ENCODE measurements at places on chromosomes 3 and 15.

DNA sequence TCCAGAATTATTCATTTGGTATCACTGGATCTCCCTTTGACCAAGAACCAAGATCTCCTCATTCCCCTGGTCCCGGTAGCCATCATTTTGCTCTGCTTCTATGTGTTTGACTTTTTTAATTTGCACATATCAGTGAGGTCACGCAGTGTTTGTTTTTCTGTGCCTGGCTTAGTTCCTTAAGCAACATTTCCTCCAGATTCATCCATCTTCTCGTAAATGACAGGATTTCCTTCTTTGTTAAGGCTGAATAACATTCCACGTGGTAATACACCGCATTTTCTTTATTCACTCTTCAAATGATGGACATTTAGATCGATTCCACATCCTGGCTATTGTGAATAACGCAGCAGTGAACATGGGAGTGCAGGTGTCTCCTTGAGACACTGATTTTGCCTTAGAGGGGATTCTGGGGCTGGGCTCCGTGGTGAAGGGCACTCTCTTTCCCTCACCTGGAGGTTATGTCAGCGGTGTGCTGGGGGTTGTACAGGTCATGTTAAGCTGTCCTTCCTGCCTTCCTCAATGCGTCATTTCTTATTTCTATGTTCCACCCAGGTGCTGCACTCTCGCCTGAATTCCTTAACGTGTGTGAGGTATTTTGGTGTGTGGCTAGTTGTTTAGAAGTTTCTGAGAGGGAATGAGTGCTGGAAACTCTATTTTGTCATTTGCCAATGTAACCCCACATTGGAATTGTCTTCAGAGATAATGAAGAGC is 212.2 kb downstream of the LPP start:
- no peak for DNase-seq

DNA sequence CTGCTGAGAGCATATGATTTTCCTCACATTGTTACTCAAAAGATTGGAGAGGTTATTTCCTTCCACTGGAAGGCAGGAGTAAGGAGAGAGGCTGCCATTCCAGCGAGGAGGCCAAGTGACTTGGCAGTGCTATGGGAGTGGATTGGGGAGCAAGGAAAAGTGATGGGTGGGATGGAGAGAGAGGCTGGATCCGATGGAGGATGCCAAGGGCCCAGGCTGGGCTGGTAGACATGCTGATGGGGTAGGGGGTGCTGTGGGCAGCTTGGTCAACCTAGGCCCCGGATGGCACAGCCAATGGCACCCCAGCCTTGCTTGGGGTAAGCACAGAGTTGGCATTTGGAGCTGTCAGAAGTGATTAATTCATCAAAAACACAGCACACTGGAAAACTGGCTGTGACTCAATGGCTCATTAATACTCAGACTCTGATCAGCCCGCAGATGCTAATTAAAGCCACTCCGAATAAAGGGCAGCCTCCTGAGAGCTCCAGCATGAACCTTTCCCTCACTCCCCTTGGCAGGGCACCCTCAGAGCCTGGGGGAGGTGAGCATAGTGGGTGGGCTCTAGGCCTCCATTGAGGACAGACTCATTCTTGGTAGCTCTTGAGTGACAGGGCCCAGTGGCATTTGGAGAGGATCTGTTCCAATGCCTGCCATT is 22.1 kb upstream of the SLC6A1 start:
- DNase-seq: no peak

DNA sequence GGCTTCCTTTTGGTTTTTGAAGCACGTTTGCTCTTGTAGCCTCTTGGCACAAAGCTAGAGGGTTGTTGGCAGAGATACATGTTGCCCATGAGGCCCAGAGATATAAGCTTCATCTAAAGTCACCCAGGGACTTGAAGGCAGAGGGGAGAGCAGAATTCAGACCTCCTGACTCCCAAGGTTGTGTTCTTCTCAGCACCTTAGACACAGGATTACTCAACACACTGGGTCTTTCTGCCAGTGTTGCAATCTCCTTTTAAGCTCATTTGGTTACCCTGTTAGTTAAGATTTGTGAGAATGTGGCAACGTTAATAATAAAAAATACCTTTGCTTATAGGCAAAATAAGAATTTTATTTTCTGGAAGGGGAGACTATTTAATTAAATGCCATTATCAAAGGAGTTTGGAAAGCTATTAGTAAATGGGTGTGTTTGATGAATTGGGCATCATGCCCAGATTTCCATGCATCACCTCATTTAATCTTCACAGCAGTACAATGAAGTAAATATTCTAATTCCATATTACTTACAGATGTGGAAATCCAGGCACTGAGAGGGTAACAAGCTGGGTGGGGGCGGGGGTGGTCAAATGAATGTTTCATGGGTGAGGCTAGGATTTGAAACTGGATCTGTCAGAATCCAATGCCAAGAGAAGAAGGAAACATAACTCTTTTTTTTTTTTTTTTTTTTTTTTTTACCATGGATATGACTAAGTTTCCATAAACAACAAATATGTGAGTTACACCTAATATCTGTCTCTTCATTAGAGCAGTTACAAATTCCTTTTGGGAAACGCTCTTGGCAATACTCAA is 183.3 kb downstream of the NR1D2 start:
- DNase-seq: no peak

- no peak for DNase-seq
Measured at GRCh38 chr3:156145866-156146265, 25.5 kb downstream of the KCNAB1 start.

GRCh38 chr3:77945320-77945719 is 905.4 kb downstream of the ROBO2 start:
- DNase-seq: no peak

- no peak for DNase-seq
Measured at GRCh38 chr15:62805502-62805901, 237.0 kb upstream of the TPM1 start.

Measured in SHP77 (cell line).